Stimulated activated CD8-positive, alpha-beta memory T cell treated with anti-CD3 and anti-CD28 coated beads, Interleukin-4, amount 100 ng/mL, for 4 hours (primary cell): ENCODE measurements at places on chromosomes 1 and 21.

- no peak for DNase-seq
Observed at GRCh38 chr1:26200413-26200812, 10.0 kb downstream of the CATSPER4 start.

DNA sequence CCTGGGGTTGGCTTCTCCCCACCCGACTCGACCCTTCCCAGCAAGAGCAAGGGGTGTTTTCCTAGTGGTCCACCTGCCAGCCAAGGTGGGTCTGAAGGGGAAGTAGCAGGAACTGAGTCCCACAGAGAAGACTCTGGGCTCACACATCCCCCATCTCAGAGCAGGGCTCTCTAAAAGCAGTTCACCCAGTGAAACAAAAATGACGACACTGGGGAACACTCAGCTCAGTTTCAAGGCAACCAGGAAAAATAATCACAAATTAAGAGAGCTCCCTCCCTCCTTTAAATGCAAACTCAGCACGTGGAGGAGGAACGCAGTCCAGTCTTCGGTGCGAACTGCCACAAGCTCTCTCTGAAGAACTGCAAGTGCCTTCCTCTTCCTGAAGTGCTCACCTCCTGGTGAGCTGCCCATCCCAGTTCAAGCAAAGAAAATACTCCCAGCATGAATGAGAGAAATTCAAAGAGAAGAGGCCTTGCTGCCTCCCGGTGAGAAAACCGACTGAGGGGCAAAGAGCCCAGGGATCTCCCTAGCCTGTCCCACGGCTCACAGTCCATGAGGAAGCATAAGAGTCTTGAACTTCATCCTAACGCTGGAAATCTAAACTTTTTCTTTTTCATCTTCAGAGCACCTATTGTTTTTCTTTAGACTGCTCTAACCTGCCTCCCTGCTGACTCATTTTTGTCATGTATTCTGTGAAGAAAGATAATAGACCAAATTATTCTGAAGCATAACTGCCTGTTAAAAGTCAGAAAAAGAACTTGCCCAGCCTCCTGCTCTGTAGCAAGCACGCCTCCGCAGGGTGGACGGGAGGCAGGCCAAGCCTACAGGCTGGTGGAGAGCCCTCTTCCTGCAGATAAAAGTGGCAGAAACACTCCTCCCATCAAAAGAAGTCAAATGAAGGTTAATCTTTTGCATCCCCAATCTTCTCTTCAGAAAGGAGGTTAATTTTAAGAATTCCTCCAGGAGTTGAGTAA is 281.4 kb downstream of the HHIPL2 start:
- no peak for DNase-seq

GRCh38 chr1:175182201-175182746 is 10.3 kb downstream of the KIAA0040 start:
- DNase-seq = no peak

DNA sequence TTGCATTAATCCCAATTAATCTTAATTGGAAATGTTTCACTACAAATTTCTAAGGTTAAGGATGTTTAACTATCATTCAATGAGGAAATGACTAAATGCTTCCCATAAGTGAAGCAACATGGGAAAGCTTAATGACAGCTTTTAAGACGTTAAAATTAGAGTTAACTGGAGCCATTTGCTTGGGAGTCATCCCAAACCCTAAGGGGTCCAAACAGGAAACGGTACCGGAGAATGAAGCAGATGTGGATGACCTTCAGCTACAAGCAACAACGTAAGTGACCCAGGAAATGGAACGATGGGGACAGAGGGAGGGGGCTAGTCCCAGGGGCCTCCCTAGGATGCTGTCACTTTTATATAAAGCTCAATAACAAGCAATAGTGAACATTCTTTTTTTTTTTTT is 62.2 kb downstream of the CAPZB start:
- no peak for DNase-seq

DNA sequence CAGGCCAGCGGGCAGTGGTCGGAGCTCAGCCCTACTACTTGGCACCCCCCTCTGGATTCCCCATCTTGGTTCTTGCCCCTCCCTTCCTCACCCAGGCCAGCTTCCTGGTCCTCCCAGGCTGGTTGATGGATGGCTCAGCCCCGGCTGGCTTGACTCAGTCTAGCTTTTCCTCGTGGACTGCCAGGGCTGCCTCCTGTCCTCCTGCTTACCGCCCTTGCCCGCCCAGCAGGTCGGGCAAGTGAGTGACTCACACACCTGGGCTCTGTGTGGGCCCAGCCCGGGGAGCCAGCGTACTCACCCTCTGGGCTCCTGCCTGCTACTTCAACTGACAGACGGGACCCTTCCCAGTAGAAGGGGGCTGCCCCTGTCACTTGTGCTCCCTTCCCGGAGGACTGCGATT is 19.5 kb upstream of the ARHGEF10L start:
- DNase-seq = no peak

GRCh38 chr1:100478816-100479215 is 59.1 kb upstream of the GPR88 start:
- DNase-seq = no peak

DNA sequence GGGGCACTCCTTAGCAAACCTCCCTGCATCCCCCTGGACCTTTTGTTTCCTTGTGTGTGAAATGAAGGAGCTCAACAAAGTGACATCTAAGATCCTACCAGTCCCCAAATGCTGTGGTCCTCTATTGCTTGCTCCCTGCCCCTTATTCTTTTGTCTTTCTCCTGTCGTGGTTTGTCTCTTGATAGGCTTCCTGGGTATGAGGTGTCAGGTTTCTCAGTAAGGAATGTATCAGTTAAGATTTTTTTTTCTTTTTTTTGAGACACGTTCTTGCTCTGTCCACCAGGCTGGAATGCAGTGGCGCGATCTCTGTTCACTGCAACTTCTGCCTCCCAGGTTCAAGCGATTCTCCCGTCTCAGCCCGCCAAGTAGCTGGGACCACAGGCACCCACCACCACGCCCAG is 16.8 kb downstream of the CNIH3 start:
- DNase-seq = no peak

DNA sequence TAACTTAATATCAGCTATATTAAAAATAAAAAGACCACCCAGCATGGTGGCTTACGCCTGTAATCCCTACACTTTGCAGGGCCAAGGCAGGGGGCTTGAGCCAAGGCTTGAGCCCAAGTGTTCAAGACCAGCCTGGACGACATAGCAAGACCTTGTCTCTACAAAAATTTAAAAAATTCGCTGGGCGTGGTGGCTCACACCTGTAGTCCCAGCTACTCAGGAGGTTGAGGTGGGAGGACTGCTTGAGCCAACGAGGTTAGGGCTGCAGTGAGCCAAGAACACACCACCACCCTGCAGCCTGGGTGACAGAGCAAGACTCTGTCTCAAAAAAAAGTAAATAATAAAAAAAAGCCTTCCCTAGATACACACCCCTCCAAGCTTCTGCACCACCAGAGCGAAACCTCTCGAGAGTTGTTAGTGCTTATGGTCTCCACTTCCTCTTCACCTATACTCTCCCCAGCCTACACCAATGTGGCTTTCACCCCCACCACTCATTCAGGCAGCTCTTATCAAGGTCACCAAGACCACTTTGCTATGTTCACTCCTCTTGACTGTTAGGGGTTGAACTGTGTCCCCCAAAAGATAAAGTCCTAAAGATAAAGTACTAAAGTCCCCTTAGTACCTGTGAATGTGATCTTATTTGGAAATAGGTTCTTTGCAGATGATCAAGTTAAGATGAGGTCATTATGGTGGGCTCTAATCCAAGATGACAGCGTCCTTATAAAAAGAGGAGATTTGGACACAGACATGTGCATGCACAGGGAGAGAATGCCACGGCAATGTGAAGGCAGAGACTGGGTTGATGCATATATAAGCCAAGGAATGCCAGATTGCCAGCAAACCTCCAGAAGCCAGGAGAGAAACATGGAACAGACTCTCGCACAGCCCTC is 6.8 kb upstream of the PPP1R15B start:
- DNase-seq = no peak

GRCh38 chr1:226425431-226426031 is 17.6 kb upstream of the PARP1 start:
- no peak for DNase-seq

DNA sequence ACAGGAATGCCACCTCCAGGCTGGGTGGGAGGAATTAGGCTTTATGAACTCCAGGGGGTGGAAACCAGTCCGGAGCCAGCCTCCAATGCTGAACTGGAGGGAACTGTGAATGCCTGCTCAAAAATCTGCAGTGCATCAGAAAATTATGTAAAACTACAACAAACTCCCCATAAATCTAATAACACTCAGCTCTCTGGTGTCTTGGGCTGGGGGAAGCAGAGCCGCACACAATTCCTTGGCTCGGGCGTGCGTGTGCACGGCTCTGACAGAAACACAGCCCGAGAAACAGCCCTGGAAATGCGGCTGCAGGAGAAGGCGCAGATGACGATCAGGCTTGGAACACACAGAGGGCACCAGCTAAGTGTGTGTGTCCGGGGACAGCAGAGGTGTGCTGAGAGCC is 127.6 kb upstream of the VAMP3 start:
- no peak for DNase-seq

- no peak for DNase-seq
Observed at GRCh38 chr21:16533692-16534407, 804.1 kb downstream of the USP25 start.

GRCh38 chr1:239870194-239870593 is 221.5 kb upstream of the FMN2 start:
- no peak for DNase-seq

DNA sequence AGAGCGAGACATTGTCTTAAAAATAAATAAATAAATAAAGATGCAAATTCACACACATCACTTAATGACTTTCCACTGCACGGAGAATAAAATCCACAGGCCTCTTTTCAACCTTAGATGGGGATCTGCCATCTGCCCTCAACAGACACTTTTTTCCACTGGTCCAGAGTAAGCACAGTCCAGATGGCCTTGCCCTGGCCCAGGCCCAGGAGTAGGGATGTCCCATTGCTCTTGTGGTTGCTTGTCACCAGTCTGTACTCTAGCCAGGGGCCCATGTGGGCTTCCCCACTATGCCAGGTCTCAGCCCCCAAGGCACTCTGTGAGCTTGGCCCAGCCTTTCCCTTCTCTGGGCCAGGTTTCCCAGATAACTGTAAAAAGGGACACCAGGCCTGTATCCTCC is 17.4 kb downstream of the PLOD1 start:
- no peak for DNase-seq

DNA sequence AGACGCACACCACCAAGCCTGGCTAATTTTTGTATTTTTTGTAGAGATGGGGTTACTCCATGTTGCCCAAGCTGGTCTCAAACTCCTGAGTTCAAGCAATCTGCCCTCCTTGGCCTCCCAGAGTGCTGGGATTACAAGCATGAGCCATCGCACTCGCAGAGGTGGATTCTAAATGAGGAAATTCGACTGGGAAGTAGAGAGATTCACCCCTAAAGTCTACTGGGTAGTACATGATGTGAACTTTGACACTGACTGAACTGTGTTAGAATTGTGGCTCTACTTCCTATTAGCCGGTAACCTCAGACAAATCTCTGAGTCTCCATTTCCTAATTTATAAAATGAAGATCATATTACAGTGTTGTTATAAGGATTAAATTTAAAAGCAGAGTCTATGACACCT is 276.0 kb upstream of the NR5A2 start:
- DNase-seq = no peak

DNA sequence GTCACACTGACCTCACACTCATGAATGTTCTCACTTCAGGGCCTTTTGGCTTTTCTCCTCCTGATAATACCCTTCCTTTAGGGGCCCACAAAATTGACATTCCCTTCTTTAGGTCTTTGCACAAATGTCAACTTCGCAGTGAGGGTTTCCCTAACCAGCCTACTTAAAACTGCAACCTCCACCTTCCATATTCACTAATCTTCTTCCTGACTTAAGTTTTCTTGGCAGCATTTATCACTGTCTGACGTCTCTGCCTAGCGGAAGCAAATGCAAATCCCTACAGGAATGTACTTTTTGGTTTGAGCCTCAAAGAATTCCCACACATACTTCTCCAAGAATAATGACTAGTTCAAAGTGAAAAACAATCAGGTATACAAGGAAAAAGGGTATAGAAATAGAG is 32.8 kb downstream of the INTS7 start:
- no peak for DNase-seq

- DNase-seq = no peak
Observed at GRCh38 chr1:91799159-91799558, 86.8 kb downstream of the TGFBR3 start.

- no peak for DNase-seq
Observed at GRCh38 chr1:175169286-175170018, 23.1 kb downstream of the KIAA0040 start.

DNA sequence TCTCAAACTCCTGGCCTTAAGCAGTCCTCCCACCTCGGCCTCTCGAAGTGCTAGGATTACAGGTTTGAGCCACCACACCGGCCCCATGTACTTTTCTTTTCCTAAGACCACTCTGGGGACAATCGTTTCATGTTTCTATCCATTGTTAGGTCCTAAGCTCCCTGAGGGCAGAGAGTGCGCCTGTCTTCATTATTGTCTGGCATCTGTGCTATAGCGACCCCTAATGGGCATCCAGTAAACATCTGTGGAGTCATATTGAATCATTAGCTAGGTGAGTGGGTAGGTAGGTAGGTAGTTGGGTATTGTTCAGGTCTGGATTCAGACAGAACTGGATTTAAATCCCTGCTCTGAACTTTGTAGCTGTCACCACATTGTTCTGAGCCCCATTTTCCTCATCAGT is 66.1 kb downstream of the TMEM53 start:
- DNase-seq = no peak

DNA sequence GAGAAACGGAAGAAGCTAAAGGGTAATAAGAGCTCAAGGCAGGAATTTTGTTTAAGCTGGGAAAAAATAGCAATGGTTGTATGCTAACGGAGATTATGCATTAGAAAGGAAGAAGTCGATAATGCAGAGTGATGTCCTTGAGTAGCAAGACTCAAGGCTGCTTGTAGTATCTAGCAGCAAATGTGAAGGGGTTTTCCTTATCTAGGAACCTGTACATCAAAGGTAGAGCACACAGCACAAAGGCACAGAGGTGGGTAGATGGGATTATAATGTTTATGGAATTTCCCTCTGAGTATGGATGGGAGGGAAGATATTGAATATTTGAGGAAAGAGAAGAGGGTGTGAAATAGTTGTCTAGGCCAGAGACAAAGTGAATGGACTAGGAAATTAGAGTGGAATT is 114.1 kb downstream of the PROX1 start:
- no peak for DNase-seq

DNA sequence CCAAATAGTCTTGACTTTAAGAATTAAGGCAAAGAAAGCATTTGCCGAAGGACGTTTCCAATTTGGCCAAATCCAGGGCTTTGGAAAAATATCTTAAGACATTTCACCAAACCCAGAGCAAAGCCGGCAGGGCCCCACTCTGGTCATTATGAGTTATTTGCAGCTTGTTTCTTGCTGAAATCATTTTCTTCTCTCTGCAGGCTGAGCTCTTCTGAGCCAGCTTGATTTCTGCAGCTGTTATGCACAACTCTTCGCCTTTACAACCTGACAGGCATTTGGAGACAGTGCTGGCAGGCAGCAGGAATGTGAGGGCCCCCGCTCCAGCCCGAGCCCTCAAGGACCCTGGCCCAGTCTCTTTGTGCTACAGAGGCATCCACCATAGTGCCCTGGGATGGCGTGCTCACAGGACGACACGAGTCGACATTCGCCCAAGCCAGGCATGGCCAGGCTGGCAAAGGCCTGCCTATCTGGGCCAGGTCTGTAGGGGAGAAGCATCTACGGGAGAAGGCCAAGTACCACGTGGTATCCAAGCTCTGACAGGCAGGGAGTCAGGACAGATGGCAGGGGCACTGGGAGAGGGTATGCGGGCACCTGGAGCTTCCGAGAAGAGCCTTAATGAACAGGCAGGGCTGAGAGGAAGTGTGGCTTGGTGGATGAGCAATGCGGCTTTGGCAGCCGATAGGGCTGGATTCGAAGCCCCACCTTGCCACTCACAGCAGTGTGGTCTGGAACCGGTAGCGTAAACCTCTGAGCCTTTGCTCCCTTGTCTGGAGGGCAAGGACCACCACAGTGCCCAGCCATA is 32.3 kb downstream of the SYF2 start:
- no peak for DNase-seq

- DNase-seq = no peak
Observed at GRCh38 chr1:226898246-226898645, 27.8 kb downstream of the PSEN2 start.
